ENCODE measurements at places on chromosomes 11 and 22.
A peak's percentile ranks its signal among the peaks of the same experiment; 100 is the strongest.

DNA sequence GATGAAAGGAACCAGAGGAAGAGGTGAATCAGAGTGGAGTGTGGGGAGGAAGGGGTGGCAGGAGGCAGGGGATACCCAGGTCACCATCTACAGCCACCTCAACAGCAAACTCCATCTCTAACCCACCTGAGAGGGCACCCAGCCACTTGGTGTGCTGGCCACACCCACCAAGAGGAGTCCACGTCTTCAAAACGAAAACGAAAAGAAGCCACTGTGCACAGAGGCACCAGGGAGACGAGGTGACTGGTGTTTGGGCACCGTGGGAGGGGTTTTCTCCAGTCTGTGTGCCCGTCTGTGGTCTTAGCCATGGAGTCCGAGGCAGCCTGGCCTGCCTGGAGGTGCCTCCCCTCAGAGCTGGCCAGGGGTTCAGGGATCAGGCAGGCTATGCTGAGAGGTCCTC is 20.2 kb downstream of the PDGFB start:
- no peak for DNase-seq

DNA sequence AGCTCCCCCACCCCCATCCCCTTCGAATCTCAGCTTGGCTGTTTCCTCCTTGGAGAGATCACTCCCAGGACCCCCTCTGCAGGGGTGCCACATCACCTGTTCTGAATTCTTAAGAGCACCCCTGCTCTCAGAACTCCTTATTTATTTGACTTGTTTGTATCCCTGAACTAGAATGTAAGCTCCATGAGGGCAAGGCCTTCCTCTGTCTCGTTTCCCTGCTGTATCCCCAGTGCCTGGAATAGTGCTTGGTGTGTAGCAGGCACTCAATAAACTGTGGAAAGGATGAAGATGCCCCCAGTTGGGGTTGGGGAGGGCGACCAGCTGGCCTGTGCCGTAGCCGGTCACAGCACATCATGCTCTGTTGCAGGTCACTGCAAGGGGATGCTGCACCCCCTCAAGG is 3.6 kb upstream of the MDK start:
- DNase-seq: no peak

DNA sequence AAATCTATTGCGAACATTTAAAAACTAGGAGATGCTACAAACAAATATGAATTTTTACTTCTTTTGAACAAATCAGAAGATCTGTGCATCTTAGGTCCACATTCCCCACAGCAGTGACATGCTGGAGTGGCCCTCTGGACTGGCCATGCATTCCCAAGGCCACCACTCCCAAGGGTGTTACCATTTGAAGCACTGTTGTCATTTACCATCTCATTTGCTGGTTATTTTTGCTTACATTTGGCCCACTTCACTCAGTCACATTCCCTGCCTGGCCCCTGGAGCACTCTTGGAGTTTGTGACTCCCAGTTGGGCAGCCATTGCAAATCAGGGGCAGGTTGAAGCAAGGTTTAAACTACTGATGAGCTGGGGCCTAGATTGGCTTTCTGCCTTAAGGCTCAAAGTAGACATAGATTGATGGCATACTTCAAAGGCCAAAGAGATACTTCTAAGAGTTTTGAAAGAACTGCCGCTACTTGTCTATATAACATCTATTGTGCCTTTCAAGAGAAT is 8.5 kb upstream of the ZNRF3 start:
- DNase-seq: no peak

DNA sequence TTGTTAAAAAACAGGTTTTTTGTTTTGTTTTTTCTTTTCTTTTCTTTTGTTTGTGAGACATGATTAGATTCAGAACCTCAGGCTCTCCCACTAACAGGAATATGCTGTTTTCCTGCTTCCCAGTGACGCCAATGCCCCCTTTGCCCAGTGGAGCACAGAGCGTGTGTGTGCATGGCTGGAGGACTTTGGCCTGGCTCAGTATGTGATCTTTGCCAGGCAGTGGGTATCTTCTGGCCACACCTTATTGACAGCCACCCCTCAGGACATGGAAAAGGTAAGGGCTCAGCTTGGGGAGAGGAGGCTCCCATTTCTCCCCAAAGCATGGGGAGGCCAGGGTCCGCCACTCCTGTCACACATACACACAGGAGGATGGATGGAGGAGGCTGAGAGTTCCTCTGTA is 25.0 kb downstream of the CYB5R2 start:
- no peak for DNase-seq

- DNase-seq: no peak
Observed at GRCh38 chr11:125286486-125286885, 121.9 kb downstream of the PKNOX2 start.

DNA sequence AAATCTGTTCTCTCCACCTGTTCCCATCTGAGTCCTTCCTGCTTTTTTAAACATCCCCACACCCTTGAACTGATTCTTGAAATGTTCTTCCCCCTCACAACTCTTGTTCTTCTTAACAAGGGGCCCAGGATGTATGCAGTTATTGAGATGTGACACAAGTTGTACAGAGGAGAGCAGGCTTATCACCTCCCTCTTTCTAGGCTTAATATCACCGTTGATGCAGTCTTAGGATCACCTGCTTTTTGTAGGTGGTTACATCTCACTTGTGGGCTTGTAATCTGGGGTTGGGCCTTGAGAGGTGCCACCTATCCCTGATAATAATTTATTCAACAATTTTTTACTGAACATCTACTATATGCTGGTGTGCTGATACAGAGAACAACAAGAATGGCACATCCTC is 6.2 kb downstream of the CRYBB3 start:
- no peak for DNase-seq

DNA sequence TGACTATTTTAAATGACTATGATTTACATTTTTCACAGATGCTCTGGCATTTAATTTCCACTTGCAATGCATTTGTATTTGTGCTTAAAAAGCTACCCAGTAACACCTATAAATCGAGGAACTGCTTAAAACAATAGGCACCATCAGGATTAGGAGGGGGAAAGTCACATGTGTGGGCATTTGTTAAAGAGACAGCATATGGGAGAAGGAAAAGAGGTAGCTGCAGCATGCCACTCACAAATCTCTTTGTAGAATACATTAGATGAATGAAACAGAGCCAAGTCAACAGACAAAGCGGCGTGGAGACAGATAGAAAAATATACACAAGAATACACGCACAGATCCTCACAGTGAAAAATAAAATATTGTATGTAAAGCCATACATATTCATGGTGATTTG is 228.0 kb downstream of the CADM1 start:
- no peak for DNase-seq

DNA sequence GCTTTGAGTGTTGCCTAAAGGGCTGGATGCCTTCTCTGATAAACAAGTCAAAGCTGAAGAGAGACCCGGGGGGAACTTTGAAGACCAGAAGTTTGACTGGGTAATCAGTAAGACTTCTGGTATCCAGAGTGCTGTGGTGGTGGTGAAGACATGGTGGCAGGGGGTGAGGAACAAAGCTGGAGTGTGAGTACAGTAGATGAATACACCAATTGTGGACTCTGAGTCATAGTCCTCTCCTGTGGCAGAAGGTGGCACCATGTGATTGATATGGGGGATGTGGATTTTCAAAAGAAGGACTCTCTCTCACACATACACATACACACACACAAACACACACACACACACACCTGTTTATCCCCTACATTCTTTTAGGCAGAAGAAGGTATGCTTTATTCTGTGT is 12.3 kb downstream of the MS4A6A start:
- DNase-seq: no peak

- no peak for DNase-seq
Observed at GRCh38 chr11:110131386-110132123, 38.4 kb downstream of the ZC3H12C start.

DNA sequence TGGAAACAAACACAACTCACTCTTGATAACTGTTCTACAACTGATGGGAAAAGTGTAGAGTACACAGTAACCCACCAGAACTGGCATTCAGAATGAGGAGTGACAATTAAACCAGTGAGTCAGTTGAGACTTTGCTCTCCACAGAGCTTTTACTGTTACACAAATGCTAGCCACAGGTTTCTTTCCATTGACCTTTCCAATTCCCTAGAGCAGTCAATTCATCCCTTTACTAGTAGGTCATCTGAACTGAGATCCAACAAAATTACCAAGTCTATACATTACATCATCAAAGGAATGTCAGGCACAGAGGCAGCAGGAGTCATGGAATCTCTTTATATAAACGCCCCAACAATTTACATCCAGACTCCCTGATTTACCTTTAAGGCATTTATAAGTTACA is 65.9 kb downstream of the PHF21A start:
- DNase-seq: no peak

DNA sequence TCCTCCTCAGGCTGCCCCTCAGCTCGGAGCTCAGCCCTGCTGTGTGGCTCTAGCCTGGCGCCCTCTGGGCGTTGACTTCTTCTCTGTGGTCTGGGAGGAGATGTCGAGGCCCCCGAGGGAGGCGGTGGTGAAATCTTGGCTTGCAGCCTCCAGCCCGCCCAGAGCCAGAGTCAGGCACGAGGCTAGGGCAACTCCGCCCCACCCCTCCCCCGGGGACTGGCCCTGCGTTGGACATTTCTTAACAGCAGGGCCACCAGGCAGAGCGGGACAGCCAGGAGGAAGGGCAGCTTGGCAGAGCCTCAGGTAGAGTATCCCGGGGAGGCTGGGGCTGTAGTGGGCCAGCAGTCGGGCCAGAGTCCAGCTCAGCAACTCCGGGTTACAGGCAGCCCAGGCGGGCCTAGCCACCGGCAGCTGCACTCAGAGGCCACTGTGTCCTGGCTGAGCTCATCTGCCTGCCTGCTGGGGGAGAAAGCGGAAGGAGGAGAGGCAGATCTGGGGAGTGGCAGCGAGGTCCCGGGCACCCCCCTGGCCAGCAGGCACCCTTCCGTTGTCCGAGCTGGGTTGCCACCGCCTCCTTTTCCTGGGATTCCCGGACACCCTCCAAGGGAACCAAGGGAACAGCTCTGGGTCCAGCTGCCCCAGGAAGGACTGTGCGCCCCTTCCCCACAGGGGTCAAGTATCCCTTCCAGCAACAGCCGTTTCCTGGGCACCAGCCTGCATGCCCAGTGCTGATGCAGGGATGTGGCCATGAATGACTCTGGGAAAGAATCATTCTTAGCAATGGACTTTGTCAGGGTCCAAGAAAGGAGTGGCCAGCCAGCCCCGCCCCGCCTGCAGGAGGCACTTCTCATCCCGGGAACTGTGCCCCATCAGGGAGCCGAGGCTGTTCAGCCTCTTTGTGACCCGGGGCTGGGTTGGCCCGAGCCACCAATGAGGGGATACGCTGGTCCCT is at the start of gene ALDH3B1:
Gene ALDH3B1, plus strand, starts transcription at position 238 of the 952 bp plus-strand sequence. CDS start 4,971 bp downstream, outside the sequence.
- DNase-seq: peak; percentile 93

DNA sequence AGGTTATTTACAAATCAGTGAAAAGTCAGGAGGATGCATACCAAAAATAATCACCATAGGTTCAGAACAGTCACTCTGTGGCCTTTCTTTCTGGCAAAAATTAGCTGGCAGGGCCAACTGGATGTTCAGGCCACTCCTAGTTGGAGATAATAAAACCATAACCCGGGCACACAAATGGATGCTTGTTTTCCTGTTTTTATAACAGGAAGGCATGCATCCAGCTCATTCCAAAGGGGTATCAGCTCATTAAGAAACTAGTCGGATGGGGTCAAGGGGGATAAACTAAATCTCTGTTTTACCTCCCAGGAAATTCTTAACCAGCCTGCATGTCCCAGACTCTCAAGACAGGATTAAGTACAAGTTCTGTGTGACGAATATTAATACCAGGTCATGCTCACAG is 81.0 kb downstream of the FBXO7 start:
- no peak for DNase-seq

DNA sequence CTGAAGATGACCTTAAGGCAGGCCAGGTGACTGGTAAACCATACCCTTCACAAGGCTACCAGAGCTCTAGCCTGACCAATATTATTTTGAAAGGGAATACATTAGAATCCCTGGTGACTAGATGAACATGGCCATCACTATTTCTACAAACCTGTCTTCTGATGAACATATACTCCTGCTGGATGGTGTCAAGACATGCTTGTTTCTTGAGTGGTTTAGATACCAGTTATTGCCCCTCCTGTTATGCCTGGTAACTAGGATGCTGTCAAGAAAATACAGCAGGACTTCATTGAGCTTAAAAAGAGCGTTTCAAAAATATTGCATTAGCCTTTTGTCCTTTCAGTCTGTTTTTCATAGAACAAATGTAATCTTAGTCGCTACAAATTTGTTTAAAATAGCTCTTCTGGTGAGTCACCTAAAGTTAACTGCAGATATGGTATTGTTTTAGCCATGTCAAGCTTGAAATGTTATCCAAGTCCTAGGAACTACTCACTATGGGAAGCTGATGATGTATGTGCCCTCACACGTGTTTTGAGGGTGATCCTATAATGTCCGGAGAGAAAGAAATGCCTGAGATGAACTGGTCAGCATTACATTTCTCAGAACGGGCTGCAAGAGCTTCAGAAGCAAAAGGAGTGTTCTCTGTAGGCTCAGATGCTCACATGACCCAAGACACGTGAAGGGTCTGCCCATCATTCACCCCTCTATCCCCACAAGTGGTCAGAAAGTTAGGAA is 20.6 kb downstream of the ADM start:
- DNase-seq: no peak

- no peak for DNase-seq
Observed at GRCh38 chr11:986270-986951, 50.1 kb downstream of the MUC6 start.

GRCh38 chr11:93904716-93905115 is 54.3 kb upstream of the VSTM5 start:
- DNase-seq: no peak

GRCh38 chr11:69450064-69450856 is 31.2 kb upstream of the LINC01488 start:
- DNase-seq: no peak

Data from spleen (tissue), 13 donors.